ENCODE measurements at places on chromosomes 7 and 10.

DNA sequence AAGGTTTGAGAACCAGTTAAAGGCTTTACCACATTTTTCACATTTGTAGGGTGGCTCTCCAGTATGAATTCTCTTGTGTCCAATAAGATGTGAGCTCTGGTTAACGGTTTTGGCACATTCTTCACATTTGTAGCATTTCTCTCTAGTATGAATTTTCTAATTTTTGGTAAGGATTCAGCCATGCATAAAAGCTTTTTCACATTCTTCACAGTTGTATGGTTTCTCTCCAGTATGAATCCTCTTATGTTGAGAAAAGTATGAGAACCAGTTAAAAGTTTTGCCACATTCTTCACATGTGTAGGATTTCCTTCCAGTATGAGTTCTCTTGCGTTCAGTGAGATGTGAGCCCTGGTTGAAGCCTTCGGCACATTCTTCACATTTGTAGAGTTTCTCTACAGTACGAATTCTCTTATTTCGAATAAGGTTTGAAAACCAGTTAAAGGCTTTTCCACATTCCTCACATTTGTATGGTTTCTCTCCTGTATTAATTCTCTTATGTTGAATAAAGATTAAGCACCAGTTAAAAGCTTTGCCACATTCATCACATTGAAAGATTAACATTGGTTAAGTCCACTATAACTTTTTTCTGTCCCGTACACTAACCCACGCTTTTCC, 33.2 kb upstream of the ZNF479 start:
- DNase-seq: no peak

DNA sequence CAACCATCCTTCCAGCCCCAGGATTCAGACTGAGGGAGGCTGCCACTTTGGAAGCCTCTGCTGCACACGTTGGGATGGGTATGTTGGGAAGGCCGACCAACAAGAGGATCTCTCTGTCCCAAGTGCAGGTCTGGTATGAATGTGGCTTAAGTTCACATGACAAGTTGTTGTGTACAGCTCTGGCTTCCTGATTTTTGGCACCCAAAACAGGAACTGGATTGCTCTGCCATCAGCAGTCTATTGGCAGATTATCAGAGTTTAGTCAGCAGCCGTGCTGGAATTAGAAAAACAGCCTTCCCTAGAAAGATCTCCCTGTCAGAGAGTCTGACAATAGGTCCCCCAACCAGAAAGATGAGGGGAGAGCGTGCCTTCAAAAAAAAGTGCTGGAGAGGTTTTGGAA, 66.9 kb downstream of the GOLGA7B start:
- DNase-seq: peak; percentile 18

- no peak for DNase-seq
Observed at GRCh38 chr10:983401-983800, 4.8 kb upstream of the GTPBP4 start.

GRCh38 chr7:80771523-80771922, 133.1 kb downstream of the CD36 start:
- DNase-seq: no peak

- DNase-seq: no peak
Observed at GRCh38 chr10:11679946-11680345, 62.2 kb upstream of the ECHDC3 start.

- no peak for DNase-seq
Observed at GRCh38 chr7:142412551-142413193, 154.8 kb upstream of the PRSS58 start.

- DNase-seq: no peak
Observed at GRCh38 chr7:25520017-25520416, 291.7 kb upstream of the NPVF start.

GRCh38 chr10:11013836-11014235, 3.8 kb upstream of the CELF2 start:
- no peak for DNase-seq

DNA sequence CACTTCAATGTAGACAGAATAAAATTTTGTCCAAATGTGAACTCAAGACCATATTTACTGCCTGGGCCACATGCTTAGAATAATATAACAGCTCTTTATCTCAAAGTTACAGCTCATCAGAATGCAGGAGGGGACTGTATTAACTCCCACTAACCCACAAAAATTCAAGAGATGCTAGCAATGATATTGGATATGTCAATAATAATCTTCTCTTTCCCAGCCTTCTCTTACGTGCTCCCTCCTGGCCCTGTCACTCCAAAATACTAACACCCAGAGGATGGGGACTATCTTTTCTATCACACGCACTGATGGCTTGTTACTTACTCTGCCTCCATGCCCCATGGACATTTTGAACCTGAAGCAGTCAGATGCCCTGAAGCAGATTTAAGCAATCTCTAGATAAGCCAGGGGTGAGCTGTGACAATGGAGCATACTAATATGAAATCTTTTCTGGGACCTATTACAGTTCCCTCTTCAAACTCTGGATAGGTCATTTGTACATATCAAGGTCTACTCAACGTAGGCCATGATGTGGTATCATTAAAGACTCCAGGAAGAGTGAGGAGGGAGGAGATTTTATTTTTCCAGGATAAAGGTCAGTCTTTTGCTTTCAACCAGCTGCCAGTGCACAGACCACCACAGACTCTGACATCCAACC, 803.0 kb downstream of the GRM8 start:
- DNase-seq: no peak

- DNase-seq: no peak
Observed at GRCh38 chr7:34982371-34983019, 54.8 kb downstream of the DPY19L1 start.

DNA sequence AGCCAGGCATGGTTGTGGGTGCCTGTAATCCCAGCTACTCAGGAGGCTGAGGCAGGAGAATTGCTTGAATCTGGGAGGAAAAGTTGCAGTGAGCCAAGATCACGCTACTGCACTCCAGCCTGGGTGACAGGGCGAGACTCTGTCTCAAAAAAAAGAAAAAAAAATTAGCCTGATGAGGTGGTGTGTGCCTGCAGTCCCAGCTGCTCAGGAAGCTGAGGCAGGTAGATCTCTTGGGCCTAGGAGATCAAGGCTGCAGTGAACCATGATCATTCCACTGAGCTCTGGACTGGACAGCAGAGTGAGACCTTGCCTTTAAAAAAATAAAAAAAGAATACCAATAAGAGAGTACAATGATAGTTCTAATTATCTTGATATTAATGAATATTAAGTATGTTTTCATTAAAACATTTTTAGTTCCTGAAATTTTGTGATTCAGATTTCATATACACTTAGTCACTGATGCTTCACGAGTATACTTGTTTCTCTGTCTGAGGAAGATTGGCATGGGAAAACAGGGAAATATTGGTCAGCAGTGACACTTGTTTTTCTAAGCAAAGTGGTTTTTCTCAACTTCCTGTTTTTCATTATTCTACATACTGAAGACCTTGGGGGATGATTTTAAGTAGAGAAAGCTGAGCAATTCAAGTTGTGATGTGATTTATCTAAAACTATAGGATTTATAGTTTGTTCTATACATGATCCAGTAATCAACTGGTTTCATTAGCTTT, 76.8 kb downstream of the ADK start:
- DNase-seq: no peak

DNA sequence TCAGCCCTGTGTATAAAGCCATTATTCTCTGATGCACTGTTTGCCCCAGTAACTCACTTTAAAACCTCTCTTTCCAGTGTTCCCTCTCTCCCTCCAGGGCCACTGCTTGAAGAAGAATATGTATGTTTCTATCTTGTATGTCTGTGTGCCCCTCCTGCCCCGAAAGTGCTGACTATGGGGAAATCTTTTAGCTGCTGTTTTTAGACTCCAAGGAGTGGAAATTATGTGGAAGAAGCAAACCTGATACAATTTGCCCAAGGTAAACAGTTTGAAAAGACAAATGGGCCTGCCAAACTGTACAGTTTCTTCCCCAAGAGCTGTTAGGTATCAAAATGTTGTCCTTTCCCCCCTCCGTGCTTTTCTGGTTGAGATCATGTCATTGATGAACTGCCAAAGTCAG, 3.4 kb downstream of the ADRA2A start:
- no peak for DNase-seq

DNA sequence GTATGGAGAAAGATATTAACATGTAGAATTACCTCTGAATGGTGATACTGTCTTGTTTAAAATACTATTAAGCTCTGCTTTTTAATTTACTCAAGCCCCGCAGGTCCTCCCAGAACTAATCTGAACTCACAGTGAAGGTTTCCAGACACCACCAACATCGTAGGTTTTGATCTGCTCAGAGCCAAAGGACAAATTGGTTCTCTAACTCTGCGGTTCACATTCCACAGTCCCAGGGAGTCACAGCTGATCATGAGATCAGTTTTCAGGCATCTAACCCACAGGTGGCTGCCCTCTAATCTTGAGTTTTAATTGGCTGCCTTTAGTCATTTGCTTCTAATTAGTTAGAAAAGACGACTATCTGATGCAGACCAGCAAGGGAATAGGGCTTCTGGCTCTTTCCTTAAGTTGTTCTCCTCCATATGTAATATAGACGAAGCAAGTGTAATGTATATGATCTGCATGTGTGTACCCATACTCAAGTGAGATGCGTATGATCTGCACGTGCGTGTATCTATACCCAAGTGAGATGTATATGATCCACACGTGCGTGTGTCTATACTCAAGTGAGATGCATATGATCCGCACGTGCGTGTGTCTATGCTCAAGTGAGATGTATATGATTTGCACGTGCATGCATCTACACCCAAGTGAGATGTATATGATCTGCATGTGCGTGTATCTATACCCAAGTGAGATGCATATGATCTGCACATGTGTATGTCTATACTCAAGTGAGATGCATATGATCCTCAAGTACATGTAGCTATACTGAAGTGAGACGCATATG, 331.5 kb upstream of the NPVF start:
- no peak for DNase-seq

DNA sequence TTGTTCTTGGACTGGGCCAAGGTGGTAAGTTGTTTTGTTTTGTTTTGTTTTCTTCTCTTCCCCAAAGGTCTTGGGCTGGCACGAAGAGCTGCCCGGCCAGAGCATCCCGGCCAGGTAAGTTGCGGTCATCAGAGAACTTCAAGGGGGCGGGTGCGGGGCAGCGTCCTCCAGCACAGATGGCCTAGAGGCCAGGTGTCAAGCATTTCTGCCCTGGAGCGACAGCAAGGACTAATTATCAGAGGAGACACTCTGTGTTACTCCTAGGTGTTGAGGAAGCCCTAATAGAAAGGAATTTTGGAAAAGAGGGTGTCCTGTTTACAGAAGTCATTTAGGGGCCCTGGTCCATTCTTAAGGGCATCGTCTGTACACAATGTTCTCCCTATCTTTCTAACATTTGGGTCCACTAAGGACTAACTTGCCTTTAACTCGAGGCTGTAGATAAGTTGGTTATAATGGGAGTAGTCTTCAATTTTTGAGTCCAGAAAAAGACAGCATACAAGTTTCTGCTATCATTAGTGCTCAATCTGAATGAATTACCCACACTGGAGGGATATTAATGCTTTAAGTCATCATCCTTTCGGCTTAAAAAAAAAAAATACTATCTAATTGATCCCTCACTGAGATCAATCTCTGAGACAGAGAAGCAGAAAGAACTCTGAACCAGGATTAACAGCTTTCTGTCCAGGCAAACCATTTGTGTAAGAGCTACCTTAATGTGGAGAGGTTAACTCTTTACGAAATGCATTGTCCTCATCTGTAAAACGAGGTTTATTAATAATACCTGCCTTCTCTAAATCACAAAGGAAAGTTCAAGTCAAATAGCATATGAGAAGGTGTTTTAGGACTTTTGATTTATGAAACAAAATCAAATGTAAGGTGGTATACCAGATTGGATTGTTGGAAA, 1.5 kb downstream of the ITGB8 start:
- DNase-seq: no peak

GRCh38 chr10:126969310-126969709, 64.1 kb downstream of the DOCK1 start:
- no peak for DNase-seq

DNA sequence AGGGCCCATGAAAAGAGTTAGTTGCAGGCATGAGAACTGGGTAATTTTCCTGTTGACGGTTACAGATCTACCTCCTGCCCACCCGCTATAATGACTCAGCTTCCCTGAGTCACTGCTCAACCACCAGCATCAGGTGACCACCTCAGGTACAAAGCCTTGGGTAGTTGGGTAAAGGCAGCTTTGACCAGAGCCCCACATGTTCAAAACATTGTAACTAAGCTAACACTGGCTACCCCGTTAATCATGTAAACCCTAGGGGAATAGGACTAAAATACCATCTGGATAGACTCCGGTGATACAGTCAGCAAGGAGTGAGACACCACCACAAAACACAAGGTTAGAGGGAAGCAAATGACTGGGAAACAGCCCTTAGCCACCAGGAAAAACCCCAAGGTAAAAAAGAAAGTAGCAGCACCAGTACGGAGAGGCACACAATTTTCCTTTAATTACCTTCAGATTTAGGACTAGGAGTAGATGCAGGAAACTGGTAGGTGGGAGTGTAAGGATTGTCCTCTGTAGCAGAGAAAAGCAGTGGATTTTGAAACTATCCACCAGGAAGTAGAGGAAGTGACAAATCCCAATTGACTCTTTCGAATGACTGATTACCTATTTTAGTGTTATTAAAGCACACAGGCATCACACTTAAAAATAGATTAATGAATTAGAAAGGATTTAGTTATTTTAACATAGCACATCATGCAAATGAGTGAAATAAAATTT, 103.5 kb upstream of the PDLIM1 start:
- no peak for DNase-seq

GRCh38 chr10:99779335-99779734, 3.1 kb upstream of the ABCC2 start:
- no peak for DNase-seq

DNA sequence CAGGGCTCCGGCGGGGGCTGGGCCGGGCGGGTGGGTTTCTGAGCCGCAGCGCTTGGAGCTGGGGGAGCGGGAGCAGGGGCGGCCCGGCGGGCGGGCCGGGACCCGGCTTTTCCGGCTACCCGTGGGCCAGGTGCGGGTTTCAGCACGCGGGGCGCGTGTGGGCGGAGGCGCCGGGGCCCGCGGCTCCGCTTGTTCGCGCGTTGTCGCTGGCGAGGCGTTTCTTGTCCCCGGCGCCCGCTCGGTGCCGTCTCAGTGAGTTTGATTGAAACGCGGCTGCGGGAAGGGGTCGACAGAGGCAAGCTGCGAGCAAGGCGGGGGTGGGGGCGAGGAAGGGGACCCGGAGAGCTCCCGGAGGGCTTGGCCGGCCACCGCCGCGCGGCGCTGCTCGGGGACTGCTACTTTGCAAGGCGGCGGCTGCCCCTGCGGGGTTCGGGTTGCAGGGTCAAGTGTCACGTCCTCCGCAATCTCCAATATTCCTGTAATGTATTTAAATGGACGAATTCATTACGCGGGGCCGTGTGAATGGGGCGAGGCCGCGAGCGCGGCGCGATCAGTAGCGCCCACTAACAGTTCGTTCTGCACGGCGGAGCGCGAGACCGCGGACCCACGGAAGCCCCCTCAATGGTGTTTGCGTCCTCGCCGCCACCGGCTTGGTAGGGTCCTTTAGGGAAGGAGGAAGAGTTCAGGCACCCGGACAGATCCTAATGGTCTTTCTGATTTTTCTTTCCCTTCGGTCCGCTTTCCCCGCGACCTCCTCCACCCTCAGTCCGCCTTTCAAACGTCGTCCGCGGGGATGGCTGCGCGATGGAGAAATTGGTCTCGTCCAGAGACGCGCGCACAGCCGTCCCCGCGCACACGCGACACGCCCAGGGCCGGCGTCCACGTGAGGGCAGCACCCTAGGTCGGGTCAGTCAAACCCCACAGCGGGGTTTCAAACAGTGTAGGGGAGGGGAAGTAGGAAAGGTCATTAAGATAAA, 76.9 kb downstream of the INSIG1 start:
- DNase-seq: no peak

GRCh38 chr7:80665526-80665925, 27.1 kb downstream of the CD36 start:
- DNase-seq: no peak
